ENCODE measurements at places on chromosomes 5 and 9. TPM values are rescaled to one million over a fixed set of nuclear protein-coding genes. Genes with fewer than 3 reads are reported as not detected.

The NCS1 gene
- total RNA-seq, result 85.6 TPM

The TMEFF1 gene
- total RNA-seq, result 0.69 TPM

The PDZD2 gene
- 1.5 TPM for total RNA-seq

The SLC1A1 gene
- total RNA-seq, result 1.7 TPM

The GABRP gene
- total RNA-seq, result not detected

The AHRR gene
- total RNA-seq, result 30.0 TPM

The CCL19 gene
- not detected for total RNA-seq

The FOCAD gene
- total RNA-seq, result 70.8 TPM

The GPR150 gene
- 0.34 TPM for total RNA-seq

The CCNH gene
- total RNA-seq, result 114 TPM

The WDR38 gene
- total RNA-seq, result not detected

The PCDHA1 gene
- under 0.01 TPM for total RNA-seq

The CCDC183 gene
- total RNA-seq, result 0.69 TPM

The OBP2B gene
- not detected for total RNA-seq

The PCDHGA5 gene
- 0.15 TPM for total RNA-seq

The NKD2 gene
- not detected for total RNA-seq

The SURF6 gene
- total RNA-seq, result 13.0 TPM

The PCDHA10 gene
- total RNA-seq, result 0.69 TPM

The SMIM33 gene
- total RNA-seq, result under 0.01 TPM

The SPATA31D4 gene
- total RNA-seq, result not detected

The LCN6 gene
- total RNA-seq, result not detected

The B4GALT7 gene
- 20.8 TPM for total RNA-seq

The SLC34A3 gene
- total RNA-seq, result not detected

The ST8SIA4 gene
- total RNA-seq, result 0.33 TPM

The FBP2 gene
- total RNA-seq, result not detected

The CCNO gene
- total RNA-seq, result 1.5 TPM

The INSL4 gene
- not detected for total RNA-seq

The ABHD17B gene
- 40.3 TPM for total RNA-seq

The ATP6V0E1 gene
- total RNA-seq, result 232 TPM

The TAF11L10 gene
- total RNA-seq, result not detected

The DMRT3 gene
- not detected for total RNA-seq

The BTNL8 gene
- not detected for total RNA-seq

The FBN2 gene
- total RNA-seq, result 5.9 TPM

The PCDHGA3 gene
- total RNA-seq, result 2.9 TPM

The PLAC8L1 gene
- total RNA-seq, result not detected

The CCDC152 gene
- total RNA-seq, result 0.34 TPM

The IFNA13 gene
- not detected for total RNA-seq

The HACD4 gene
- total RNA-seq, result 7.3 TPM

The SLC6A7 gene
- total RNA-seq, result not detected

Data from melanocyte of skin (primary cell).